ENCODE measurements at places on chromosomes 5 and 9.
A peak's percentile ranks its signal among the peaks of the same experiment; 100 is the strongest.

DNA sequence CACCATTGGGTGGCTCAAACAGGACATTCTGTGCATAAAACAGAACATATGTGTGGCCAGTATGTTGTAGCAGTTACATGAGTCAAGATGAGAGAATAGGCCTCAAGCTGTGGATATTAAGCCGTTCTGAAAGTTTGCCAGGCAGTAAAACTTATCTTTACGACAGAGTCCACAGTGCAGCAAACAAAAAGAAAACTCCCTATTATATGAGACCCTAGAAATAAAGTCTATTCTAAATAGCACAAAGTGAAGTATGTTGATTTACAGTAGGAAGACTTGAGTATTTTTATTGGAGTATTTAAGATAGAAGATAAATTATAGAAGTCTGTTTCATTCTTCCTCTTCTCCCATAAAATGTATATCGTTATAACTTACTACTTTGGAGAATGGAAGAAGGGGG is 271.5 kb downstream of the ADGRV1 start:
- no peak for DNase-seq

GRCh38 chr9:76810377-76810957 is 46.2 kb downstream of the PCA3 start:
- DNase-seq = no peak

- DNase-seq = no peak
These were observed 214.1 kb downstream of the PJA2 start for GRCh38 chr5:109195667-109196066.

- DNase-seq = no peak
These were observed 77.4 kb upstream of the PPP1R26 start for GRCh38 chr9:135402048-135402738.

DNA sequence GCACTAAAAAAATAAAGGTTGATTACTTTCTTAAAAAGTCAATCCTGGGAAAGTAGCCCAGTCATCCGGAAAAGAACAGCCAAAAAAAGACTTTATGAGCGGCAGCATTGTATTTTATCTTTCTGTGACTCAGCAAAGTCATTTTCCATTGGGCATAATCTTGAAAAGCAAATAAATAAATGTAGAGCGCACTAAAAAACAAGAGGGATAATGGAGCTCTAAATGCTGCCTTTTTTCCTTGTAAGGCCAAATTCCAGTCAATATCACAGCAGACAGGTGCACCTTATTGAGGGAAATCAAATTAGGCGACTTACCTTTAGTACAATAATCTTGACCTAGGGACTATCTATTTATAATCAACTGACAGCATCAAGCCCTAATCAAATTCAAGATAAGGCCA is 266.8 kb downstream of the MTRR start:
- DNase-seq = no peak

- no peak for DNase-seq
These were observed 8.1 kb downstream of the MEGF10 start for GRCh38 chr5:127298656-127299055.

GRCh38 chr5:31144364-31144763 is 49.1 kb upstream of the CDH6 start:
- no peak for DNase-seq

- DNase-seq = no peak
These were observed 304.7 kb upstream of the CLINT1 start for GRCh38 chr5:158163451-158164295.

DNA sequence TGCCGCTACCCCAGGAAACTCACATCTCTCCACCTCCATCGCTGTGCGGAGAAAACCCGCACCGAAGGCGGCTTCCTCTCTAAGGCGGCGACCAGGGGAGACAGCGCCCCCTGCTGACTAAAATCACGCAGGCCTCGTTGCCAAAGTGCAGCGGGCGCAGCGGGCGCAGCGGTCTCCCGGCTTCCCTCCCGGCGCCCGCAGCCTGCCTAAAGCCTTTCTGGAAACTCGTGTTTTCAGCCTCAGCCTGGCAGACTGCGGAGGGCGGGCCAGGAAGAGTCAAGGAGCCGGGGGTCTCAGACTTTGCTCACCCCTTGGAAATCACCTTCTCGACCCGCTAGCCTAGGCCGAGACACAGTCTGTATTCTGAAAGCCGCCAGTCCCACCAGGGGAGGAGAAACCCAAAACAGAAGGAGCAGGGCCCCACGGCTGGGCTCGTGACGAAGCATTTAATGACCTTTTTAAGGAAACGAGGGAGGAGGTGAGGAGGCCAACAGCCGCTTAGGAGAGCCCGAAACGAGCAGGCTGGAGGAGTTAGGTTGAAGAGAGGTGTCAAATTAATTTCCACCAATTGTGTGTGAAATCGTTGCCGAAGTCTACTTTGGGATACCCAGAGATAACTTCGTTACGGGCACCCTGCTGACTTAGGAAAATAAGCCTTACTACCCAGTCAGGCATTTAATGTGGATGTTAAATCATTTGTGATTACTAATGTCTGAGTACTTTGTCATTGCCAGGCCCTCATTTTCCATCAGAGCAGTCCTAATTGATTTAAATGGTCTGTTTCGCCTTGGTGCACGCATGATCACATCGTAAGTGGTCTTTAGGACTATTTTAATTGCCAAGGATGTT is 7.3 kb upstream of the FOXB2 start:
- DNase-seq = peak; percentile 35

DNA sequence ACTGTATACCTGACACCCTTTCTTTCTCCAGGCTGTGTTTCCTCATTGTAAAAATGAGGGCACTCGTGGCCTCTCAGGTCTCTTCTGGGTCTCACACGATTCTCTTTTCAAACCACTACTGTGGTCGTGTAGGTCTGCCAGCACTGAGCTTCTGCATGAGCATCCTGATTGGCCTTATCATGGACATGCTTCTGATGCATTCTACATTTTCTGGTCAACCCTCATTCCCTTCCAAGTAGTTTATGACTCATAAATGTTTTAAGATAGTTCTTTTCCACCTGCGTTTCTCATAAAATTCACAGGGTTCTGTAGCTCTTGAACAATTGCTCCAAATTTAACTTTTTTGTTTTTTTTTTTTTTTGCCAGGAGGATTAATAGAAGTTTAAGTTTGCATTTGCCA is 294.8 kb downstream of the KCTD16 start:
- DNase-seq = no peak

DNA sequence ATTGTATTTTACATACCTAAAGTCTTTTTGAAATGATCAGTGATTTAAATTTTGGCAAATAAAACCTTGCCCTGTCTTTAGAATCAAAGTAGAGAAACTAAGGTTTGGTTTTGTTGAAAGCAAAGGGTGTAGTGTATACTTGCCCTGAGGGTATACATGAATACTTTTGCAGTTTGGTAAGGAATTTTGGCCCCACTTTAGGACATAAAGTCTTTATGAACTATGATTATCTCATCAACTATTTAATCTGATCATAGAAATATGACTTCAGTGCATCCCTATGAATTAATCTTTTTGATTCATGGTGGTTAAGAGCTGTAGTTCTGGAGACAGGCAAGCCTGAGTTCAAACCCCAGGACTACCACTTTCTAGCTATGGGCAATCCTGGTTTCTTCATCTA is 17.7 kb downstream of the RAD1 start:
- no peak for DNase-seq

- no peak for DNase-seq
These were observed 31.5 kb downstream of the SLC44A1 start for GRCh38 chr9:105275938-105276337.
